ENCODE measurements at places on chromosomes 16 and 17.

DNA sequence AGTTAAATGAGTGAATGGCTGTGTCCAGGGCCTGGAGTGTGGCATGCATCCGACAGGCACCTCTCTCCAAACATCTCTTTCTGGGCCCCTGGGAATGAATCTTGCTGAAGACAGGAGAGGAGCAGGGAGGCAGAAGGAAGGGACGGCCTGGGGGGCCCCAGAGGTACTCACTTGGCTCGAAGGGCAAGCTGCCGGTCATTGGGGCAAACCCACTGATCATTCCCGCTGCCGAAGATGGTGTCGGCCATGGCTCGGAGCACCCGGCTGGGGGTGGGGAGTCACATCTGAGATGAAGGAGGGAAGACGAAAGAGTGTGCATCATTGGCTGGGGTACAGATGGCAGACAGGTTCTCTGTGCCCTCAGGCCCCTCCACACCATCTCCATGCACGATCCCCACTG, 25.3 kb downstream of the RPH3AL start:
- no peak for DNase-seq

GRCh38 chr17:46771561-46772474, 46.7 kb downstream of the WNT3 start:
- DNase-seq: peak; percentile 27

DNA sequence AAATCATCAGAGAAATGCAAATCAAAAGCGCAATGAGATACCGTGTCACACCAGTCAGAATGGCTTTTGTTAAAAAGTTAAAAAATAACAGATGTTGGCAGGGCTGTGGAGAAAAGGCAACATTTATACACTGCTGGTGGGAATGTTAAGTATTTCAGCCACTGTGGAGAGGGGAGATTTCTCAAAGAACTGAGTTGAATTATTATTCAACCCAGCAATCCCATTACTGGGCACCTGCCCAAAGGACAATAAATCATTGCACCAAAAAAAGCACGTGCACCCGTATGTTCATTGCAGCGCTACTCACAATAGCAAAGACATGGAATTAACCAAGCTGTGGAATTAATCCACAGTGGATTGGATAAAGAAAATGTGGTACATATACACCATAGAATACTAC, 204.7 kb downstream of the HS3ST4 start:
- DNase-seq: no peak

DNA sequence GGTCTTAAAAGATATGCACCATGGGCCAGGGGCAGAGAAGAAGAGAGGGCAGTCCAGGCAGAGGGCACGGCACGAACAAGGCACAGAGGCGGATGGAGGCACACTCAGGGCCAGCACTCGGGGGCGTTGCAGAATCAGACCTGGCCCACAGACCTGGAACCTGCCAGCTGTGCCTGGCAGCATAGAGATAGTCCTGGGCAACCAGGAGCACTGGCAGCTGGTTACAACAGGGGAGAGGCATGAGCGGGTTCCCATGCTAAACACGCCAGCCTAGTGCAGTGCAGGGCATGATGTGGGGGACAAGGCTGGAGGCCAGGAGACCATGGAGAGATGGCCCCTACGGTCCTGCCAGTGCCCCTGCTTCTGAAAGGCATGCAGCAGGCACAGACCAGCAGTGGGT, 56.9 kb upstream of the RBFOX3 start:
- no peak for DNase-seq

- peak; percentile 96 for DNase-seq
Measured at GRCh38 chr16:3364774-3365427, 9.2 kb downstream of the OR2C1 start.

DNA sequence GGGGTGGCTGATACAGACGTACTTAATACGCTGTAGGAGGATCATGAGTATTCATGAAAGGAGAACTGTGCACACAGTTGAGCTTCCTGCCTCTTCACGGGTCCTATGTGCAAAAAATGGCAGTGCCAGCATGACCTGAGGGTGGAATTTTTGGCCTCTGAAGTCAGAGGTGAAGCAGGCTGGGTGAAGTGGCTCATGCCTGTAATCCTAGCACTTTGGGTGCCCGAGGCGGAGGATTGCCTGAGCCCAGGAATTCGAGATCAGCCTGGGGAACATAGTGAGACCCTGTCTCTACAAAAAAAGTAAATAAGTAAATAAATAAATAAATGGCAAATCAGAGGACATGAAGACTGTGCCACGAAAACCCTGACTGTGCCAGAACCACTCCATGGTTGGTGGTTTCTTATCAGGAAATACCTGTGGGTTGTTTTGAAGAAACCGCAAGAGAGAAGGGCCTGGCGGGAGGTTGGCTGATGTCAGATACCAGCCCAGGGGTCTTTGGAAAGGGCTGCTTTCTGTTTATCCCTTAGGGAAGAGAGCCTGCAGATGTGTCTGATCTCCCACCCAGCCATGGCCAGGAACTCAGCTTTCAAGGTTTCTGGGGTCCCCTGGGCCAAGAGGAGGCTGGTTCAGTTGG, 3.4 kb downstream of the ASPSCR1 start:
- DNase-seq: no peak

GRCh38 chr16:67942200-67942509, 1.8 kb downstream of the LCAT start:
- DNase-seq: no peak

DNA sequence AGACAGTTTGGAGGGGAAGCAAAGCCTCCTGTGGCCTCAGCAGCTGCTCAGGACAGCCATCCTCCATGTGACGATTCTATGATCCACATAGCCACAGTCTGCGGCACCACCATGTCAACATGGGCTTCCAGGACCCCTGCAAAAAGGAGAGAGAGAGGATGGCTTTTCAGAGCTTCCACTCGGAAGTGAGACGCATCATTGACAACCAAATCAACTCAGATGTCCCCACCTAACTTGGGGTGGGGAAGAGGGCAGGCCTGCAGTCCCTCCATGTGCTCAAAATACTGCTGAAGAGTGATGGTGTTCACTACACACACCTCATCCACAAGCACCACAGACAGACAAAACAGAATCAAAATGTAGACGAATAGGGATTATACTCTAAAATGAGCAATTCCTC, 5.9 kb upstream of the METTL16 start:
- no peak for DNase-seq

GRCh38 chr17:30308406-30308805, 16.7 kb upstream of the BLMH start:
- DNase-seq: no peak

DNA sequence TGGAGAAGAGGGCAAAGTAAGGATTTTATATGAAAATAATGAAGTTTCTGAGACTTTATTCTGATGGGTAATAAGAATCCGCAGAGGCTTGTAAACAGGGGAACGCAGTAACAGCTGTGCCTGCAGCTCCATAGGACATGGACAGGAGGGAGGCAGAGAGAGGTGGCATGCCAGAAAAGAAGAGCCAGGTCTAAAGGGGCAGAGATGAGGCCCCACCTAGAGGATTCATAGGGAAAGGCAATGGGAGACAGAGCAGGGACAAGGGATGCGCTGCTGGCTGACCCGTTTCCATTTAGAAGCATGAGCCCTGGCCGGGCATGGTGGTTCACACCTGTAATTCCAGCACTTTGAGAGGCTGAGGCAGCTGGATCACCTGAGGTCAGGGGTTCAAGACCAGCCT, 340.3 kb upstream of the CDH5 start:
- DNase-seq: no peak

DNA sequence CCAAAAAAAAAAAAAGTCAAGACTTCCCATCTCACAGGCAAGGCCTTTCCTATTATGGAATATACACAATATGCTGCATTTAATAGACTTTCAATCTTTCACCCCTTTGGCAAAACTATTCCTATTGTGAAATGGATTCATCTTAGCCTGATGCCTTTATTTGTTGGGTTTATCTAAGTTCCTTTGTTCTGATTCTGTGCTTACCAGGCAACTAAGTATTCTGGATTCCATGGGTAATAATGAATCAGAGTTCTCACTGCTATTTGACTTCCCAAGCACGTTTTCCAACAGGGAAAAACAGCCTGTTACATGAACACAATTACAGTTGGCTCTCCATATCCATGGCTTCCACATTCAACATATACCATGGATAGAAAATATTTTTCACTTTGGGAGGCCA, 135.5 kb downstream of the MYO1D start:
- no peak for DNase-seq

GRCh38 chr16:88561485-88562359, 8.5 kb upstream of the ZC3H18 start:
- DNase-seq: peak; percentile 39
